NCI-H2227 treated with DMSO at 0.1 percent for 48 hours (cell line): ENCODE measurements at places on chromosomes 1 and 21.

DNA sequence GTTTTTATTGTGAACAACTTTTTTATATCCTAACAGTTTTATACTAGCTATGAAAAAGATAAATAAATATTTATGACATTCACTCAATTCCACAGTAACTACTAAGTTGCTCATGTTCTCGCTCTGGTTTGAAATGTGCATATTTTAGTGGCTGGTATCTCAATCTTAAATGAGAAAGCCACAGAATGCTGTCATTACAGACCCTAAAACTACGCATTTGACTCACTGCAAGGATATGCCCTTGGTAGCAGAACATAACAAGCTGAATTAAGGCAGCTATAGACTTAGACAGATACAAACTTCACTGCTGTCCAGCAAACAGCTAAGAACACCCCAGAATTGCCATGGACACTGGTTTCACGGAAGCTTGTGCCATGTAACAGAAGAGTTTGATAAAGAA, 19.0 kb downstream of the DAB1 start:
- no peak for DNase-seq

- DNase-seq: no peak
Measured at GRCh38 chr1:10881046-10881445, 84.6 kb upstream of the CASZ1 start.

- DNase-seq: peak; percentile 74
Measured at GRCh38 chr1:182614796-182615454, 10.7 kb upstream of the RGS16 start.

GRCh38 chr1:207815913-207816291, 64.0 kb downstream of the CD46 start:
- no peak for DNase-seq

DNA sequence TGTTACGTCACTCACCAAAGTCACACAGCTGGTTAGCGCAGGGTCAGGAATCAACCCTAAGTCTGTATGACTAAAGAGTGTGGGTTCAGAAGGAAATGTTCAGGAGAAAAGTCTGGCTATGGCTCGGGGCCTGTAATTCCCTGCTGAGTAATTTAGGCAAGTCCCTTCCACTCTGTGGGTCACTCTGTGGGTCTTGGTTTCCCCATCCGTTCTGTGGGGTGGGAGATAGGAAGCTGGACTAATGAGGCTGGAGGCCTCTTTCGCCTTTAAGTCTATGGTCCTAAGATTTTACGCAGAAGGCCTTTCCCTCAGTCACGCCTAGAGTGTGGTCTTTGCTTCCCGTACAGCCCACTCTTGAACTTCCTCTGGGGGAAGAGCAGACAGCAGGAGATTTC, 14.3 kb upstream of the MED18 start:
- DNase-seq: no peak

- DNase-seq: peak; percentile 48
Measured at GRCh38 chr1:26785611-26786436, 1.9 kb upstream of the PIGV start.

- no peak for DNase-seq
Measured at GRCh38 chr1:185696422-185697150, 37.6 kb upstream of the HMCN1 start.

GRCh38 chr1:154318386-154318785, 2.5 kb upstream of the AQP10 start:
- no peak for DNase-seq
